ENCODE measurements at places on chromosomes 16 and 17.

GRCh38 chr17:29614349-29615047, 8.2 kb downstream of the CORO6 start:
- no peak for DNase-seq

- no peak for DNase-seq
These were observed 8.1 kb upstream of the NLRP1 start for GRCh38 chr17:5592382-5592781.

- DNase-seq = no peak
These were observed 270.8 kb upstream of the CDH5 start for GRCh38 chr16:66095676-66096075.

GRCh38 chr17:8490256-8491023, 54.8 kb downstream of the NDEL1 start:
- no peak for DNase-seq

DNA sequence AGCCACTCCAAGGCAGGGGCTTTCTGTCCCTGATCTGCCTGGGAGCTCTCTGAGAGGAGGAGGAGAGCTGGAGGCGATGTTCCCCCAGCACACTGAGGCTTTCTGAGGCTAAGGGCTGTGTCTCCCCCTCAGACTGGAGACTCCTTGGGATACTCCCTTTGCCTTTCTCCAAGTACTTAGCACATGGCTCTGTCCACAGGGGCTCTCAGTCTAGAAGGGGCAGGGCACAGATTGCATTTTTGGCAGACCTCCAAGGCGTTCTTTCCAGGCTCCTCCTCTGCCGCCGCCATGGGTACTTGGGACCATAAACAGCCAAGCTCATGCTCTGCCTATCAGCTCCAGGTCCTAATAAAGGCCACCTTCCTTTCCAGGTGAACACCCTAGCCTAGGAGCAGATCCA, 1.8 kb upstream of the GIP start:
- DNase-seq = no peak

- DNase-seq = no peak
These were observed 11.7 kb downstream of the GAA start for GRCh38 chr17:80113033-80113484.

All from natural killer cell treated with Interleukin-12 subunit alpha and Interleukin-12 subunit beta and Interleukin-15 and Interleukin-18, amount 100 ng/mL, for 72 hours (primary cell).